ENCODE measurements at places on chromosomes 16 and 17.
A peak's percentile ranks its signal among the peaks of the same experiment; 100 is the strongest.

DNA sequence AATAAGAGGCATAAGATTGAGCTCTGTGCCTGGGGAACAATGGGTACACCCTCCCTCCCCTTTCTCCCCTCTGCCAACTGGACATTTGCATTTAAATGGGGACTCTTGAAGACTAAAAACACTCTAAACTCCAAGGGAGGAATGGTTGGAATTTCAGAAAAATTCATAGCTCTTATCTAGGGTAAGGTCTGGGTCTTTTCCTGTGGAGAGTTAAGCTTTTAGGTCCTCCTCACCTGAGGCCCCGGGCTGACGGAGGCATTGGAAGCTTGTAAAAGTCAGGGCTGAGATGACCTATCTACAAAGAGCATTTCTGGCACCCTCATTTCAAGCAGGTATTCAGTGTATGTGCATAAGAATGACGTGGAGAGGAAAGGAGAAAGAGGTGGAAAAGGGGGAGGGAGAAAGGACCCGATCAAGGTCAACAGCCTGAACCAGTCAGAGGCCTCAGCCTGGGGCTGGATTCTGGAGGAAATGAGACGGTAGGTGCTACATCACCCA lies 78.0 kb downstream of the RAP1GAP2 start:
- DNase-seq: peak; percentile 37

DNA sequence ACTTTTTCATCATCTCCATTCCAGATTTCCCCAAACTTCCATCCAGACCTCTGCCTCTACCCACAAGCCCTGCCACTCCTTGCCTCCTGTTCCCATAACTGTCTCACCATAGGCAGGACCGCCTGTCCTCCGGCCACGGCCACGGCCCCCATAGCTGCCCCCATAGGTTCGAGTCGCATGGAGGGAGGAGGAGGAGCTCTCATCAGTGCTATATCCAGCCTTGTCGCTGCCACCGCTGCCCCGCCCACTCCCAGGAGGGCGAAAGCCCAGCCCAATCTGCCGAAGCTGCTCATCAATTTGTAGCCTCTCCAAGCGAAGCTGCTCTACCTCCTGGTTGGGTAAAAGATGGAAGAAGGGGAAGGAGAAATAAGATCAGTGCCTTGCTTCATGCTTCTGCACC lies 3.4 kb upstream of the SOX15 start:
- no peak for DNase-seq

DNA sequence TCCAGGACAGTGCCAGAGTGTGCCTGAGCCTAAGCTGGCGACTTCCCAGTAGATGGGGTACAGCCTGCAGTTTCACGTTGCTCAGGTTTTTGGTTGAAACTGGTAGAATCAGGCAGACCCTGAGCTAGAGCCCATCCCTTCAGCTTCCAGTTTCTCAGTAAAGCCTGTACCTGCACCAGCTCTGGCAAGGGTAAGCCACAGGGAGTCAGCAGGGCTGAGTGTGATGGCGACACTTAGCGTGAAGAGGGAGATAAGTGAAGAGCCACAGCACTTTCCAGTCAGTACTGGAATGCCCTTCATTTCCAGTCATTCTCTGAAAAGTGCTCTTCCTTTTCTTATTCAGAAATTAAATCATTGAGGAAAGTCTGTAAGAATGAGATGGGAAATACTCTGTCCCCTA lies 22.4 kb downstream of the PLD6 start:
- DNase-seq: no peak

DNA sequence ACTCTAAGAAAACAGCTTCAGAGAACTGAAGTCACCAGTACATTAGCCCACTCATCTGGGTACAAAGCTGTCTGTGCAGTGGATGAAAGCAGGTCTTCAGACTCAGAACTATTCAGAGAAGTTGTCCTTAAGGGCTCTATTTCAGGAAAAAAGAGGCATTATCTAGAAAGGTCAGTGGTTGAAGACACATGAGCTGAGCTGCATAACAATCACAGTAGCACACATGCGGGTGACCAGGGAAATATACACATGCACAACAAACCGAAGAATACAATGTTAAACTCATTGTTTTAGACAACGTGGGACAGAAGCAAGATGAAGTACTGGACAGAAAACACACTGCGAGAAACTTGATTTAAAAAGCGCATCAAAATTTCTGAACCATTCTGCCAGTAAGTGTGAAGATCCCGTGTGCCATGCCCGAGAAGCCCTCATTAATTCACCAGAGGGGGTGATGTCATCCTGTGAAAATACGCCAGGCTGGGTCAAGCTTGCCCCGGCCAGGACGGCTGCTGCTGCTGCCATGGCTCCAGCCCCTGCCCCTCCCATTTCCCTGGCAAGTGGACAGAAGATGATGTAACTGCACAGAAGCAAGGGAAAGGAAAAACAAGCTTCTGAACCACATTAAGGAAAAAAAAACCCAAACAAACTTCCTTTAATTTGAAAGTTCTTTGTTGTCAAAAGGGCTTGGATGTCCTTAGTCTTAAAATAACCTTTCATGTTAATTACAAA lies 10.1 kb downstream of the DYNC1LI2 start:
- DNase-seq: peak; percentile 53

DNA sequence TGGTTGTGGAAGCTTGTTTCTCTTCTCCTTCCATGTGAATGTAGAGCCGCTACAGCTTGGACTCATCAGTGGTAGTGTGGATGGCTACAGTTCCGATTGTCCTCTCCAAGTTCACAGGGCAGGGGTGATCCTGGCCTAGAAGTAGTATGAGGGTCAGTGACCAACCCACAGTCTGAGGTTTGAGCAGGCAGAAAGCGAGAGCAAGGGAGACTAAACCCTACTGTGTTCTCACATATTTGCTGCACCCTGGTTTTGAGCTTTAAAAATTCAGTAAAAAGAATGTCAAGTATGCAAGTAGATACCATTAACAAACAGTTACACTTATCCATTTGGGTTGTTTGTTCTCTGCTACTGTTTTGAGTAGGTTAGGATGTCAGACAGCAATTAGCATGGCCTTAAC lies 148.9 kb downstream of the MRTFB start:
- no peak for DNase-seq

DNA sequence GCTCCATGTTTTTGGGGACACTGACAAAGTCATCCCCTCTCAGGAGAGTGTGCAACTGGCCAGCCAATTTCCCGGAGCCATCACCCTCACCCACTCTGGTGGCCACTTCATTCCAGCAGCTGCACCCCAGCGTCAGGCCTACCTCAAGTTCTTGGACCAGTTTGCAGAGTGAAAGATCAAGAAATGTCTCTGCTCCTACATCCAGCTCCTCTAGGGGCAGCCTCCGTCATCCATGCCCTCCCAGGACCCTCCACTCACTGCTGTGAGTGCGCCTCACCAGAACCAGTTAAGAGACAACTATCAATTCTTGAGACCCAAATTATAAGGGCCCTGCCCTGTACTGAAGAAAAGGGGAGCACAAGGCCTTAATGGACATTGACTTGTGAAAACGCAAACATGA lies 1.1 kb downstream of the OVCA2 start:
- DNase-seq: no peak

DNA sequence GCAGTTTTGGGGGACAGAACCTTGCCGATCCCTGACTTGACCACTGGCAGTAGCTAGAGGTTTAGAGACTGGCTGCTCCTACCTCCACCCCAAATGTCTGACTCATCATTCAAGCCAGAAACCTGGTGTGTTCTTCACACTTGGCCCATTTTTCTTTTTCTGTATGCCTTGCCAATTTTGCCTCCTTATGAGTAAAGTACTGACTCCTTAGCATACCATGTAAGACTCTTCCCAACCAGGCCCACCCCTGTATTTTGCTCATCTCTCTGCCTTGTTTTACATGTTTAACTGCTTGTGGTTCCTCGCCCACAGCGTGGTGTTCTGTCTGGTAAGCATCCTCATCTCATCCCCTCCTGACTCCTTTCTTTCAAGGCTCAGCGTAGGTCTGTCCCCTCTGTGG lies 37.9 kb downstream of the NUP88 start:
- DNase-seq: no peak

DNA sequence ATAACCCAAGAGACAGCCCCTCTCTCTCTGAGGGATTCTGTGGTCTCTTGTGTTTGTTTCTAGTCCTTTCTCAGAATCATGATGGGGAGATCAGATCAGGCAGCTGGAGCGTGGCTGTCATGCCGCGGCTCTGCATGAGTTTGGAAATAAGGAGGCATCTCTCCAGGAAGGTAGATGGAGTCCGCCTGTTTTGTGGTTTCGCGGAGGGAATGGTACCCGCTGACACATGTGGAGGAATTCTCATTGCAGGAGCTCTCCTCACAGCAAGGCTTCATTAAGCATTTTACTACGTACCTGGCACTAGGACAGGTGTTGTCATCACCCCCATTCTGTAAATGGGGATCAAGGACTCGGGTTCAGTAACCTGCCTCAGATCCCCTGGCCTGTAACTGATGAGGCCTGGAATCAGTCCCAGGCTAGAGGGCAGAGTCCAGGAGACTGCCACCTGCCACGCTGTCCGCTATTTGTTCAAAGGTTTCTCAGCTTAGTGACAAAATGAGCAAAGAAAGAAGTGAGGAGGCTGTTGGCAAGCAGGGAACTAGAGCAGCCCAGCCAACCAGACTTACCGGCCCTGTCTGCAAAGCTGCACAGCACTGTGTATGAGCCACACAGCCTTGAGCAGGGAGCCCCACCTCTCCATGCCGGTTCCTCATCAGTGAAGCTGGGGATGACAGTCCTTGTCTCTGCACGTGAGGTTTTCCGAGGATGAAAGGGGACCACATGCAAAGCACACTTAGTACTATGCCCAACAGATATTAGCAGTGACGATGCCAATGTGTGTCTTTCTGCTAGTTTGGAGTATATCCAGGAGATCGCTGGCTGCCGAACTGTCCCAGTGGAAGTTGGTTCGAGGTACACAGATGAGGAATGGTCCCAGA lies 11.0 kb downstream of the KDM8 start:
- DNase-seq: no peak

DNA sequence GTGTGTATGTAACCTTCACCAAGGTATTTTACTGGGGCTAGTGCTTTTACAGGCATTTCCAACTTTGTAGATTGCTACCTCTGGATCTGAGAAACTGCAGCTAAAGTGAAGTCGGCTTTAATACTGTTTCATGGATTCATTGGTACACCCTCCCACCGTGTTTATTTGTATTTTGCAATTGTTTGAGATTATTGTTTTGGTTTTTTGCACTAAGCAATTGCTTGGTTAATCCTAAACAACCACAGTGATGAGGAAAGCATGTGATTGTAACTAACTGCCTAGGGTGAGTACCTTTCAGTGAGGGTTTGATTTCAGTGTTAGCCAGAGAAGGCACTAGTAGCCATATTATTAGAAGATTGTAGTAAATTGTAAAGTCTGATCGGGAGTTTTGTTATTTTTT lies 3.3 kb downstream of the LUC7L3 start:
- DNase-seq: no peak

DNA sequence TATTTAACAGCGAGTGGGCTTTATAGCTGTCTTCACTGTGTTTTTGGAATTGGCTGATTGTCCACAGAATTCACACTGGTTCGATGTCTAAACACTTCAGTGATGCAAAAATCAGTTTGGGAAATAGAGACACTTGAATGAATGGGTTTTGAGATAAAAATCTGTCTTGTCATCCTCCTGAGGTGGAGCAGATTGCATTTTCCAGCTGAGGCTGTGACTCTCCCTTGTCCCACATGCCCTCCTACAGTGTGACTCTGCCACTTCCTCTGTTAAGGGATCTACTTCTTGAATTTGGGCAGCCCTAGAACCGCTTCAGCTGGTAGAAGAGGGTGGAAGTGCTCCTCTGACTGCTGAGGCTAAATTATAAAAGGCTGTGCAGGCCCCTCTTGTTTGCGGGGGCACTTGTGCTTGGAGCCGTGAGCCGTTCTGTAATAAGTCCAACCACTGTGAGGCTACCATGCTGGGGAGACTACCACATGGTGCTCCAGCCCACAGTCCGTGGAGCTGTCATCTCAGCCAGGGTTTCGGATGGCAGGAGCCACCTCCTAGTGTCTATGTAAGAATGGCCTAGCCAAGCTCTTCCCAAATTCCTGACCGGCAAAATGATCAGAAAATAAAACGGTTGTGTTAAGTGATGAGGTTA lies 175.9 kb downstream of the SPECC1 start:
- no peak for DNase-seq

DNA sequence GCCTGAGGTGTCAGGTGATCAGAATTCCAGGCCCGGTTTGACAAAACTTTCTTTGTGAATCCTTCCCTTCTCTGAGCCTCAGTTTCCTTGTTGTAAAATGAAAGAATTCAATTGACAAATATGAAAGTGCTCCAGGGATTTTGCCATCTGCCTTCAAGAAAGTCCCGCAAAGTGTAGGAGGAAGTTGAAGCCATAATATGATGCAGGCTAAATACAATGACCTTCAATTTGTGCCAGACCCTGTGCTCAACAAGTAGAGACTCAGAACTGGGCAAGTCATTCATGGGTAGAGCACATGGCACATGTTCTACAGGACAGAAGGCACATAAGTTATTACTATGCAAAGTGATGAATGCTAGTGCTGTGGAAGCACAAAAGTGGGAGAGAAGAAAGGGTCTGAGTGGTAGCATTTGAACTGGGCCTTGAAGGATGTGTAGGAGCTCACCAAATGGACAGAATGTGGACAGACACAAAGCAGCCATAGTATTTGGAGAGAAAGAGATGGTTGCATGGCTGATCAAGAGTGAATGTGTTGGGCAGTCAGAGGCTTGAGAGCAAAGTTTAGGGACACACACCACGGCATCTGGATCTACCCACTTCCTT lies 2.4 kb upstream of the SCIMP start:
- no peak for DNase-seq

DNA sequence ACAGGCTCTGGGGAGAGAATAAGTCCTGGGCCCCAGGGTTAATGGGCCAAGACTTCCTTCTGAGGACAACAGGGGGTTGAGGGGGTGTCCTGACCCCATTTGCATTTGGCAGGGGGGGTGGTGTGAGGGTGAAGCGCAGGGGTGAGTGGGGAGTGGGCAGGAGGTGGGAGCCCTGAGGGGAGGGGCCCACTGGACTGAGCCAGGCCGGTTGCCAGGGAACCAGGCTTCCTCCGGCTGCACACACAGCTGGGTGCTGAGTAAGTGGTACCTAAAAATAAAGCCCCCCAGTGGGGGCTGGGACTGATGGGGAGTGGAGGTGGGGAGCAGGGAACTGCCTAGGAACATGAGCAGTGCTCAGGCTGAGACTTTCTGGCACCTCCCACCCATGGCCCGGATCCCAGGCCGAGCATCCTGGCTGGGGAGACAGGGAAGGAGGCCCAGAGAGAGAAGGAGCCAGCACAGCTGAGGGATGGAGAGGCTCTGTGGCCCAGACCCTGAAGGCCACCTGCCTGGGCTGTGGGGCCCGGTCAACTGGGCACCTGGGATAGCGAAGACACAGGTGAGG lies 7.5 kb upstream of the RASD1 start:
- DNase-seq: no peak
